Ureter (tissue), 1 donor: ENCODE measurements at places on chromosomes 1 and 21. TPM values are rescaled to one million over a fixed set of nuclear protein-coding genes. Genes with fewer than 3 reads are reported as not detected.

DNA sequence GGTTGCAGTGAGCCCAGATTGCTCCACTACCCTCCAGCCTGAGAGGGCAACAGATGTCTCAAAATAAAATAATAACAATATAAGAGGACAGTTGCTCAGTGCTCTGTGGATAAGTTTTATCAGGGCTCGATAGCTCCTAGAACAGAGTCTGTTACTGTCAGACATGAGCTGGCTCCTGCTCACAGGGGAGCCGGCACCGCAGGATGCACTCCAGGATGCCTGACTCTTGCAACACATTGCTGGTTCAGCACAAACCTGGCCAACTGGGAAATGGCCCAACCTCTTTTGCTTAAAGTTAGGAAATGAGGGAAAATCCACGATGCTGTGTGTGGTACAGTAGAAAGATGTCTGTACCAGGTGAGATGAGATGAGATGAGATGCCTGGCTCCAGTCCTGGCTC lies 5.8 kb upstream of the CTSE start:
- DNase-seq = no peak

GRCh38 chr1:155106862-155107261 lies 20.8 kb upstream of the EFNA1 start:
- no peak for DNase-seq

DNA sequence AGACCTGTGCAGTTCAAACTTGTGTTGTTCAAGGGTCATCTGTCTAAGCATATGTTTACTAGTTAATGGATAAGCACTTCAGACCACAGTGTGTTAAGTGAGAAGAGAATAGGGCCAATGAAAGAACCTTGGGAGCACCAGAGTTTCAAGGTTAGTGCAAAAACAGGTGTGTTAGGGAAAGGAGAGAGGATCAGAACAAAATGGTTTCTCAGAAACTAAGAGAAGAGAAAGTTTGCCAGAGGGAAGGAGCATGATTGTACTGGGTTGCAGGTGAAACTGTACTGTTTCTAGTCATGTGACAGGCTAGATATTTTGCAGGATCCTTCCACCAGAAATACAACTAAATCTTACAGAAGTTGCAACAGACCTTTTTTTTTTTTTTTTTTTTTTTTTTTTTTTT lies 23.3 kb downstream of the RPRD2 start:
- DNase-seq = no peak

DNA sequence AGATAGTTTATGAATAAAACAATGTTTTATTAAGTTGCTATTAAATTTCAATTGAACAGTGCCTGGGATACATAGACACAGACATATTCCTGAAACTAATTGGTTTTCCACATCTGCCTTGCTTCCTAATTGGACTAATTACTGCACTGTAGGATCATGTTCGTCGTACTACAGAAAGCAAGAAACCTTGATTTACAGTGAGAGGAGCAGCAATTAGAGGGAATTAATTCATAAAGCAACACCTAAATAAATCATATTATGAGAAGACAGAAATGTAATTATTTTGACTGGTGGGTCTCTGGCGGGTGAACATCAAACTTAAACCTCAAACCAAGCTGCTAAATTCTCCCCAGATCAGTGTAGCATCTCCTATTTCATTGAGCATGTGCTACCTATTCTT lies 124.6 kb upstream of the CAMK1G start:
- no peak for DNase-seq

DNA sequence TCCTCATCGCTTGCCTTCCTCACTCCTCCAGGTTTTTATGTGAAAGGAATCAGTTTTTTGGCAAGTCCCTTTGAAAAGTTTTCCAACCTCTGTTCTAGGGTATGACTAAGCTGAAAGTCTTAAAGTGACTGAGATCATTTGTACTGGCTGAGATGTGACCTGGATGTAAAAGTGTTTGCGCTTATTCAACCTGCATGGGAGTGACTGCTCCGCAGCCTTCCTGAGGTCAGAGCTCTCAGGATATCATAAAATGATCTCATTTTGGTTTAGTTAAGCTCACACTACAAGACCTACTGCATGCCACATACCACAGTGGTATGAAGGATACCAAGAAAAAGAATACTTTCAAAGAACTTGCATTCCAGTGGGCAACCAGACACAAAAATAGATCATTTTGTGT lies 29.8 kb upstream of the TADA1 start:
- DNase-seq = no peak

DNA sequence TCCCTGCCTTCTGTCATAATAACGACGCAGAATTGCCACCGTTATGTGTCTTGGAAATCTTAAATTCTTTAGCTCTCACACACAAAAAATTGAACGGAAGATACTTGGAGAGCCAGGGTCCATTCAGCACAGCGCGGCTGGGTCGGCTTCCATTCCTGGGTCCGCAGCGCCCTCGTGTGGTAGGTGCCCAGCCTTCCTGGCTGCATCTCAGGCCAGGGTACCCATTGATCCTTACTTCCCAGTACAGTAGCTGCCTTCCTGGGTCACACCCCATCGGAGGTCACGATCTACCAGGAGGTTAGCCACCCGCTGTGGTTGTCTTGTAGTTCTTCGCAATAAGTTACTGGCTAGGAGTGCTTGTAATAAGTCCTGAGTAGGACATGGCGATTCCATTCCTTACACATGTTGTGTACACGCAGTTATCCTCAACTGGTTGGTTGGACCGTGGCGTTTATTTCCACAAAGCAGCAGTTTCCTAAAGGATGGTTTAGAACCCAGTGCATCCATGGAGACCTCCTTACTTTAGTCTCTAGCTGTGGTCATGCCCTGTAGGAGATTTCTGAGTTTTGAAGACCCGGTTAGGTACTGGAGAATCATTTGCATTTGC lies 9.9 kb upstream of the MTARC1 start:
- peak; percentile 83 for DNase-seq

DNA sequence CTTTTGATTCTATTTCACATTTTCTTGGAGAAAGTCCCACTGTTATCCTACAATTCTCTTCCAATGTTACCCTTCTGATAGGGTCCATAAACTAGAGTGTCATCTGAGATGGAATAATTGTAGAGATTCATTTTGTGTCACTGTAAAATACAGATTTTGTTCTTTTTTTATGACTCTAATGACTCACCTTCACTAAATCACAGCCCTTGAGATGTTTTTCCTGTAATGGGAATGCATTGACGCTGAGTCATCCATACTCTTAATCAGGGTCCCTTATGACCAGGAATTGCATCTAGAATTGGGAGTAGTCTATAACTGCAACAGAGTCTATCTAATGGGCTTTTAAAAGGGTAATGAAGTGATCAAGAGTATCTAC lies 315.5 kb downstream of the TGFB2 start:
- no peak for DNase-seq

KAZN gene
- 40.6 TPM for total RNA-seq

DNALI1 gene
- 11.5 TPM for total RNA-seq

KDF1 gene
- total RNA-seq = 15.7 TPM

NUDT17 gene
- total RNA-seq = 6.7 TPM
